HEK293T (cell line): ENCODE measurements at places on chromosomes 4 and X.

GRCh38 chr4:97990409-97990808 lies 152.9 kb downstream of the STPG2 start:
- no peak for DNase-seq

- no peak for DNase-seq
Observed at GRCh38 chr4:1715002-1715758, 3.1 kb upstream of the SLBP start.

DNA sequence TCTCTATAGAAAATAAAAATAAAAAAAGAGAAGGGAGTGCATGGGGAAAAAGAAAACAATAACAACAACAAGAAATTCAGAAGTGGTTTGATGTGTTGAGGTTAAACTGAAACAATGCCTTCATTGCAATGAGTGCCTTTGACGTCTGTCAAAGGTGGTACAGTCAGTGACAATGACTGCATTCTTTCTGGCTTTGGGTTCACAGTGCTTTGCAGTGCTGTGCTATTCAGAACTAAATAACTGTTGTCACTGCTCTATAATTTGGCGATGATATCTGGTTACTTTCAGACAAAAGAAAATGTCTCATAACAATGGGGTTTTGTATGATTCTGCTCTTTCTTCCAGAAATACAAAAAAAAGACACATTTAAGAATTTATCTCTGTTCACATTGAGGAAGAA lies 488.6 kb upstream of the MAGEB2 start:
- DNase-seq = no peak

DNA sequence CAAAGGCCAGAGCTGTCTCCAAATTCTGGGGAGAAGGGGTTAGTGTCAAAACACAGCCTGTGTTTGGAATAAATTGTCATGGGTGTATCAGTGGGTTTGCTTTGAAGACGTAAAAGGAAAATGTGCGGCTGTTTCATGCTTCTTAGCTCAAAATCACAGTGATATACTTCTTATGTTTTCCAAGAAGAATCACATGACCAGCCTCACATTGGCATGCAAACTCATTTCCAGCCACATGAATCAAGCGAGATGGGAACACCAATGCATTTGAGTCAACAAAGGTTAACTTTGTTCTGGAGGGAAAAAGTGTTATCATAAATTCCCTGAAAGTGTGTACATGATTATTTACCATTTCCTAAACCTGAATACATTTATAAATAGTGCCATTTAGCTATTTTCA lies 19.0 kb upstream of the SPP1 start:
- no peak for DNase-seq
